ENCODE measurements at places on chromosomes 12 and 14.

- DNase-seq = peak; percentile 59
Observed at GRCh38 chr12:11765817-11766794, 116.6 kb downstream of the ETV6 start.

DNA sequence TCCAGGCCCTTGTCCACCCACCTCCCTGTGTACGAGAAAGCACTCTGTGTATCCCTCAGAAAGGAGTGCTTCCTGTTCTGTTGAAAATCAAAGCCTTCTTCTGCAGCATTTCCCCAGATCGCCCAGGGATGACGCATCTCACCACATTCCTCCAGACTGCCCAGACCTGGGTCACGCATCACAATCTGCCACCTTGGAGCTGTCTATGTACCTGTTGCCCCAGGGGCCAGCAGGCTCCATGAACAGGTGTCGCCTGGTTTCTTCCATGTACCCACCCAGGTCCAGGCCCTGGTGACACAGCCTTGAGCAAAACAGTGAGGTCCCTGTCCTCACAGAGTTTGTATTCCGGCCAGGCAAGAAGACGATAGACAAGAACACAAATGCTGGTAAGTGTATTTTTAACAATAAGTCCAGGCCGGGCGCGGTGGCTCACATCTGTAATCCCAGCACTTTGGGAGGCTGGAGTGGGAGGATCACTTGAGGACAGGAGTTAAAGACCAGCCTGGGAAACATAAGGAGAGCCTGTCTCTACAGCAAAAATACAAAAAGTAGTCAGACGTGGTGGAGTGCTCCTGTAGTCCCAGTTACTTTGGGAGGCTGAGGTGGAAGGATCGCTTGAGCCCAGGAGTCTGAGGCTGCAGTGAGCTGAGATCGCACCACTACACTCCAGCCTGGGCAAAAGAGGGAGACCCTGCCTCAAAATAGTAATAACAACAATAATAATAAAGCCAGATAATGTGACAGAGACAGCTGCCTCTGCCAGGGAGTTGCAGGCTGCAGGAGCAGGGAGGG is 6.8 kb upstream of the PPP1R13B start:
- no peak for DNase-seq

DNA sequence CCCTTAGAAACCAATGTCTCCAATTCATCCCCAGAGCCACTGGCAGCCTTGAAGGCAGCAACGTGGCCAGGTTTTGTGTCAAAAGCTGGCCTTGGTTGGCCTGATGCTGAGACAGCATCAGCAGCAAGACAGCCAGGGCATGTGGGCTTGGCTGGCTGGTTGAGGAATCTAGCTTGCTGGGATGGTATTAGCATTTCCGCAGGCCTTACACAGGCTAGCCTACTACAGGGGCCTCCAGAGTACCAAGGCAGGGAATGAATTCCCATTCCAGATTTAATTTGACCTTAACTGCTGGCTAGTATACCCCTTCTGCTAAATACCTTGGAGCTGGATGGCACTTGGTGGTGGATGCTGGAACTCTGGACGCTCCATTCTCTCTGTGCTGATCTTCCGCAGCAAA is 15.8 kb downstream of the NGDN start:
- no peak for DNase-seq

- no peak for DNase-seq
Observed at GRCh38 chr14:78316786-78317185, 146.6 kb downstream of the NRXN3 start.

GRCh38 chr12:41920355-41920754 is 224.3 kb downstream of the GXYLT1 start:
- DNase-seq = no peak

All from muscle of arm (tissue), 14 donors.